ENCODE measurements at places on chromosomes 7 and 10.

- DNase-seq, result peak; percentile 74
Observed at GRCh38 chr10:119022846-119023552, 6.5 kb upstream of the NANOS1 start.

- no peak for DNase-seq
Observed at GRCh38 chr7:110308791-110309190, 782.1 kb upstream of the LRRN3 start.

DNA sequence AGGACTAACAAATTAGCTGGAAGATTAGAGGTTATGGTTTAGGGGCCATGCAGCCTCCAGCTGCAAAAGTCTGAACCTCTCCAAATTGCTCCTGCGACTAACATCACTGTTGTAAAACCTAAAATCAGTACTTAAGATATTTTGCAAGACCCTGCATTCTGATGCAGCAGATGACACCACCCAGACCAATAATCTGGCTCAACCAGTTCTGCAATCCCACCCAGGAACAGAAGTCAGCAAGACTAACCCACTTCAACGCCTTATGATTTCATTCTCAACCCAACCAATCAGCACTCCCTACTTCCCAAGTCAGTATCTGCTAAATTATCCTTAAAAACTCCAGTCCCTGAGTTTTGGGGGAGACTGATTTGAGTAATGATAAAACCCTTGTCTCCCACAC, 250.8 kb upstream of the MBL2 start:
- DNase-seq, result no peak

DNA sequence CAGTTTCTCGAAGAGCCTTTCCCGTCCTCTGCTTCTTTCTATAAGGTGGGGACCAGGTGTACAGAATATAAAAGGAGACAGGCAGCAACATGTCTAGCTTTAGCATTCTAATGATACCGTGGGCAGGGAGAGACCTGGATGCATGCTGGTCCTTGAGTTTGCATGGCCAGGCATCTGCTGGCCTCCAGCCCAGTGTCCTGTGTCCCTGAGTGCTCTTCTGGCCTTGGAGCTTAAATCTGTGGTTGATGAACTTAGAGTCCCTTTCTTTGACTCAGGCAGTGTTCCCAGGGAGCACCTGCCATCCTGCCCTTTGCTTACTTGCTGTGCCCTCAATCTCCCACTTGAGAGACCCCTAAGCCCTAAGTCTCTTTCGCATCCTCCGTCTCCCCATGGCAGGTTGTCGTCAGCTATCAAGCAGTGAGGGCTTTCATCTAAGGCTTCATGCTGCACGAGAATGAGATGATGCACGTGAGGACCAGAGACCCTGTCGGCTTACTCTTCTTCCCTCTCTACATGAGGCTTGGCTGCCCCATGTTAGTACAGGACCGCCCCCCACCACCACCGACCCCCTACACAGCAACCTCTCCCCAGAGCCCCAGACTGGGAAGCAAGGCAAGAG, 313.4 kb upstream of the C7orf33 start:
- DNase-seq, result no peak

GRCh38 chr7:127667017-127667670, 15.2 kb downstream of the SND1 start:
- peak; percentile 41 for DNase-seq

DNA sequence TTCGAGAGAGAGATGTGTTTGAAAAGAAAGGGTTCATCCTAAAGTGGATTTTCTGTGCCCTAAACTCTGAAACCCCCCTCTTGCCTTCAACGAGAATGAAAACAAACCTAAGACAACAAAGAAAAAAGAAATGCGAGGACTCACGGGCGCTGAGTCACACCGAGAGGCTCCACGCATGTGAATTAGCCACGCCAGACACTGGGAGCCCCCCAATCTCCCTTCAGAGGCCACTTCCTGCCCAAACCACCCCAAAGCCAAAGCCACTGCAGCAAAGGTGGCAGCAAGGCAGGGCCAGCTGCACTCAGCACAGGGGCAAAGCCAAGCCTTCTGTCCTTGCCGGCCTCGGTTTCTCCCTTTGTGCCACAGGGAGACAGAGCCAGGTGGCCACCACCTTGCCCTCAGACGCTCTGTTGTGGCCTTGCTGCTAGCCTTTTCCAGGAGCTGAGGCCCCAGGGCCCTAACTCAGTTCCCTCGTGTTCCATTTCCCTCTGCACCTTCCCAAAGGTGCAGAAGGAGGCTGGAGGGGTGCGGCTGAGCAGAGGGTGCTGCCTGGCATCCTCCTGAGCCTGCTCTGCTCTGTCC, 93.3 kb downstream of the FAM53B start:
- DNase-seq, result no peak

- no peak for DNase-seq
Observed at GRCh38 chr10:11050301-11051287, 32.9 kb downstream of the CELF2 start.

DNA sequence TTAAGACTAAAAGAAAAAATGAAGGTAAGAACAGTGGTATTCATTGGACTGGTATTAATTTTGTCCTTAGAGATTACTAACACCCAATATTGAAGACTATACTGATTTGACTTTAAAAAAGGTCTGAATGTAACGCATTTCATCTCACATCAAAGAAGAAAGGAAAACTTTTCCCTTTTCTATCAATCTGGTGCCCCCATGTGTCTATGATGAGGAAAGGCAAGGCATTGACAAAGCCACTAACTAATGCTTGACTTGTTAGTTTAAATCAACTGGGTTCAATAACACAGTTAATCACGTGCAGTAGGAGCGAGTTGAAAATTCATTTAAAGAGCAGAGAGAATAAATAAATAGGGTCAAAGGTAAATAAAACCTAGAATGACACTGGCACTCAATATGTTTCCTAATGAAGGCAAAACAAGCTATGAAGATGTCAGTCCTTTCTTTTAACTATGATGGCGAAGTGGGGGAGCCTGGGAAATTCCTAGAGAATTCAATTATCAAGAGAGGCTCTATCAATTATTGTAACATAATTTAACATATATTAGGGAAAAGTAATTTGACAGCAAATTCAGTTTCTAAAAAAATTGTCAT, 180.9 kb downstream of the ANK3 start:
- DNase-seq, result peak; percentile 20

DNA sequence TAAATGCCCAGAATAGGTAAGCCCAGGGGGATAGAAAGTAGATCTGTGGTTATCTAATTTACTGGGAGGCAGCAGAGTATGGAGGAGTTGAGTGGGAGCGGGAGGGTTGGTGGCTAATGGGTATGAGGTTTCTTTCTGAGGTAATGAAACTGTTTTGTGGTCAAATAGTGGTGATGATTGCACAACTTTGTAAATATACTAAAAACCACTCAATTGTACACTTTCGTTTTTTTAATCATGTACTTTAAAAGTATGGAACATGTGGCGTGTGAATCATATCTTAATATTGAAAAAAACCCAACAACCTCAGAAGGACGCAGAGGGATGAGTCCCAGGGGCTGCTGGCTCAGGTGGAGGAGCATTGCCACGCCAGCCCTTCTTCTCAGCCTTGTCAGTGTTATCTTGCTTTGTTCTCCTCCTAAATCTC, 118.1 kb downstream of the WDR11 start:
- DNase-seq, result no peak

GRCh38 chr7:50394315-50394714, 55.8 kb downstream of the FIGNL1 start:
- DNase-seq, result no peak

- DNase-seq, result peak; percentile 89
Observed at GRCh38 chr10:6204341-6205191, 1.8 kb downstream of the PFKFB3 start.

- peak; percentile 84 for DNase-seq
Observed at GRCh38 chr10:30819341-30820181, 190.0 kb upstream of the LYZL2 start.

All from foreskin fibroblast (primary cell).